Fibroblast of villous mesenchyme (primary cell): ENCODE measurements at places on chromosomes 5 and 9. TPM values are rescaled to one million over a fixed set of nuclear protein-coding genes. Genes with fewer than 3 reads are reported as not detected.
A peak's percentile ranks its signal among the peaks of the same experiment; 100 is the strongest.

DNA sequence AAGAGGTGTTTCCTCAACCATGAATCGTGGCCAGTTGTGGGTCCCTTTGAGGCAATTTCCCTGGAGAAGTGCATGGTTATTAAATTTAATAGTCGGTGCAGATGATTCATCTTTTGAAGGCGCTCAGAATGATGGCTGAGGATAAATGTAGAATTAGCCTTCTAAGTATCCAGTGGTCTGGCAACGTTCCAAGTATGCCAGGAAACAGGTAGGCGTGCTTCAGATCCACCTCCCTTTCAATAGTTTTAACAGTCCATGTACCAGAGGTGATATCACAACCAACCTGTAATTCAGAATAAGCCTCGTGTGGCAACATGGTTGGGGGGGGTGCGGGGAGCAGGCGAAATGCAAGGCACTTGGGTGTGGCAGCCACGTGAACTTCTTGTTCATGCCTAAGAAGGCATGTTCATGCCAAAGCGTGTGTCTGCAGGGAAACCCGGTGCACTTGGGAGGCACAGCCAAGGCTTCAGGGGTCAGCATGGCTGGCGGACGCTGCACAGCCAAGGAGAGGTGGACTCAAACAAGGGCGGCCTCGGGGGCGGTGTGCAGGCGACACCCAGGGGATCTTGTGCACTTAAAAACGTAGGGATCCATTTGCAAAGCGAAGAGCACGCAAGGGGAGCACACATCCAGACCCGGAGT is 5.2 kb upstream of the NKD2 start:
- DNase-seq, result peak; percentile 53

DNA sequence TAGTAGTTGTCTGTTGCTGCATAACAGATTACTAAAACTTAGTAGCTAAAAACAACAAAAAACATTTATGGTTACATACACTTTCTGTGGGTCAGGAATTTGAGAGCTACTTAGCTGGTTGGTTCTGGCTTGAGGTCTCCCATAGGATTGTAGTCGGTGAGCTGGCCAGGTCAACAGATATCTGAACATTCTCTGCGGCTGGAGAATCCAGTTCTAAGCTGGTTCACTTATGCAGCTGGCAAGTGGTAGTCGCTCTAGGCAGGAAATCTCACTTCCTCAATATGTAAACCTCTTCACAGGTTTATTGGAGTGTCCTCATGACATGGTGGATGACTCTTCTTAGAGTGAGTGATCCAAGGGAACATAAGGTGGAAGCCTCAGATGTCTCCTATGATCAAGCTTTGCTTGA is 65.7 kb upstream of the TNFAIP8 start:
- peak; percentile 26 for DNase-seq

GRCh38 chr9:108834959-108835665 is 20.7 kb downstream of the ACTL7B start:
- DNase-seq, result no peak

DNA sequence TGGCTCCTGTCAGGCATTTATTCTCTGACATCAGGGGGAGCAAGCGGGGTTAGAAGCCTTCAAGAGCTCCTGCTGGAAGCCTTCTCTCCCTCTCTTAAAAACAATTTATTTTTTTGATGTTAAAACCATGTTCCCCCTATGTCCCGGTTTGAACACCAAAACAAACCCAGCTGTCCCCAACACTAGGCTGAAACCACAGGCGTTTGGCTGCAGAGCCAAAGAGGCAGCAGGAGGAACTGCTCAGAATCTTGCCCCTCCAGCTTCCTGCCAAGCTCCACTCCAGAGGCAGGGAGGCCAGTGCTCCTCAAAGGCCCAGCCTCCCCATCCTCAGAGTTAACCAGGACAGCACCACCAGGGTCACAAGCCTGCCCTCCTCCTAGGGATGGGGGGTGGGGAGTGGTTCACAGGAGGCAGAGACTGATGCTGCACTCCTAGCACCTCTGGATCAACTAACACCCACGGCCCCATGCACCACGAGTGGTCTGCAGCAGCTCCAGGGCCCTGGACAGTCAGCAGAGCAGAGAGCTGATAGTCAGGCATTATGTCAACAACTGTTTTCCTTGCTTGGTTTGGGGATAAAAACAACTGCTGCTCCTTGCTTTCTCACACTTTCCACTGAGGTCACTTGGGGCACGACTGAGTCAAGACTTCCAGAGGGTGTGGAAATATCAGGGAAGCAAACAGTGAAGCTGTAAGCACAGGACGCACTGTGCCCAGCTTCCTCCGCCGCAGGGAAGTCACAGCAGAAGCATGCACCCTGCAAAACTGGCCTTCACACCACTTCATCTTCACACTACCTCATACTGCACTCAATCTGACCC is 96.5 kb upstream of the ADRA1B start:
- DNase-seq, result peak; percentile 66

GRCh38 chr5:36938129-36938528 is 61.6 kb downstream of the NIPBL start:
- no peak for DNase-seq

- DNase-seq, result no peak
These were observed 921.8 kb downstream of the NR2F1-AS1 start for GRCh38 chr5:92659246-92659645.

- no peak for DNase-seq
These were observed 993 bp upstream of the RALGDS start for GRCh38 chr9:133121915-133122550.

- DNase-seq, result peak; percentile 1
These were observed 701.3 kb upstream of the ACO1 start for GRCh38 chr9:31683116-31683515.

DNA sequence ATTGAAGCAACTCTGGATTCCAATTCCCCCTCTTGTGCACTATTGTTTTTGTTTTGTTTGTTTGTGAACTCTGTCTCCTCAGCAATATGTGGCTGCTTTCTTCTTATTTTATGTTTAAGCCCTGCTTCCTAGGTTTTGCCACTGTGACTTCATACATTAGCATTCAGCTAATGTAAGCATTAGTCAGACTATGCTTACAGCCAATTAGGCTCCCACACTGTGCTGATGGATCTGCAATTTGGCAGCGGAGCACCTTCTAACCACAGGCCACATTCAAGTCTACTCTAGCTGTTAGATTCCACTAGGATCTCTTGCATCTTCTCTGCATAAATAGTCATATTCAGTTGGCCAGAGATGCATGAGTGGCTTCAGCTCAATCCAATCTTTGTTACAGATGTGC is 9.6 kb upstream of the BICD2 start:
- peak; percentile 80 for DNase-seq

DNA sequence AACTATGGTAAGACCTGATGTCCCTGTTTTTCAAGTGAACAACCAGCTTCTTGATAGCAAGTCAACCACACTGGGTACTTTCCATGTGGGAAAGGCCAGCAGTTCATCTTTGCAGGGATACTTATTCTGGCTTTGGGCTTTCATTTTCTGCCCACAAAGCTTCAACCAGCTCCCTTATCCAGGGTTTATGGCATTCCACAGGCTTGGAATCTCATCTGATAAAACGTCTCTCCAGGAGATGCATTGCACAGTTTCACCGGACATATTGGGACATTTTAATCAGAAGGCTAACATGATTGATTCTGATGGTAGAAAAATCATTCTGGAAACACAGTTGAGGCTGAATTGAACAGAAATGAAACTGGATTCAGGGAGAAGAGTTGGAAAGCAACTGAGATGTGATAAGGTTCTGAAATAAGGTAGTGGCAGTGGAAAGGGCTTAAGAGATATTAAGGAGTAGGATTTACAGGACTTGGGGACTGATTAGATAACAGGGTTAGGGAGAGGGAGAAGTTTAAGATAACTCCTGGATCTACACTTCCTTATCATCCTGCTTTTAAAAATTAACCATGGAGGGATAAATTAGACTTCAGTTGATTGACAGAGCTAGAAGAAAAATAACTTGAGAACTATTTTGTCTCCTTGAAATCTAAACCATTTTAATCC is 195.8 kb upstream of the FBXL7 start:
- no peak for DNase-seq

DNA sequence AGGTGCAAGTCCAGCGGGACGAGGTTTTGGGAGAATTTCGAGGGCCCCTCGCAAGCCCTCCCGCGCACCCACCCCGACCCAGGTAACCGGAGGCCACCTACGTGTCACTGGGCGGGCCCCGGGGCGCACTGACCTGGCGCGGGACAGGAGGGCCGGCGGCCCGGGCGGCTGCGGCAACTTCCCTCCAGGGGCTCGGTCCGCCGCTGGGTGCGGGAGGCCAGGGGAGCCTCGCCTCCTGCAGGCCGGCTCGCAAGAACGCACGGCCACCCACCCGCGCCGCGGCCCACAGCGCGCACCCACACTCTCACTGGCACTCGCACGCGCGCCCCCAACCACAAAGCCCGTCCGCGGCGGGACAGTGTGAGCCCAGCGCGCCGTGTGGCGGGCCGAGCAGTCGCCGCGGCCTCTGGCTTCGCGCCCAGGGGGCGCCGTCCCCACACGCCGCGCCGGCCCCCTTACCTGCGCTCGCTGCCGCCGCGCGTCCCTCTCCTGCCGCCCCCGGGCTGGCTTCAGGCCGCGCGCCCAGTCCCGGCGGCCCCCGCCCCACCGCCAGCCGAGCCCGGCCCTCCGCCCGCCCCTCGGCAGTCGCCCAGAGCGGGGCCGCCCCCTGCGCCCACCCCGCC is 451 bp downstream of the LPAR1 start:
- peak; percentile 36 for DNase-seq

The RC3H2 gene
- total RNA-seq, result 52.8 and 67.8 TPM in 2 replicates

The PPP2R2B gene
- under 0.01 and 2.2 TPM in 2 replicates for total RNA-seq

The ZBTB43 gene
- total RNA-seq, result 9.0 and 13.0 TPM in 2 replicates
